Mammary epithelial cell (primary cell): ENCODE measurements at places on chromosomes 1 and 21.

GRCh38 chr1:234994436-234995295, 134.0 kb downstream of the TOMM20 start:
- no peak for DNase-seq

DNA sequence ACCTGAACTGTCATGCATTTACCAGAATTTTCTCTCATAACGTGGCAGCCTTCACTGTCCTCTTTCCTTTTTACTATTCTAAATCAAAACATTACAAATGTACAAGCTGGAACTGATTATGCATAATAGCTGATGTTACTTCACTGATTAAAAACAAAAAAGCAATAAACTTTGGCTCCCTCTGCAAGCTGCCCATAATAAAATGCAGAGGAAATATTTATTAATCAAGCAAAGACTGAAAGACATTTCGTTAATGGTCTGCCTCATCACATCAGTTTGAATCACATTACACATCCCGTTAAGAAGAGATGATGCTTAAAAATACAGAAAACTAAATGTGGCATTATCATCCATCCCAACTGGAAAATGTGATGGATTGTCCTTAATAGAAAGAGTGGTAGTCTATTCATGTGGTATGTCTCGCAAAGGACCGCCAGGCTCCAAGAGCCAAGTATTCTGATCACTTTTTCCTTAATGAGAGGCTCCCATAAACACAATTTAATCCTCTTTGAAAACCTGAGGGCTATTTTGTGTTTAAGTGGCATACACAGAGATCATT, 225.3 kb downstream of the RGS7 start:
- DNase-seq: no peak

- no peak for DNase-seq
Measured at GRCh38 chr1:194161591-194161990, 975.2 kb upstream of the B3GALT2 start.

DNA sequence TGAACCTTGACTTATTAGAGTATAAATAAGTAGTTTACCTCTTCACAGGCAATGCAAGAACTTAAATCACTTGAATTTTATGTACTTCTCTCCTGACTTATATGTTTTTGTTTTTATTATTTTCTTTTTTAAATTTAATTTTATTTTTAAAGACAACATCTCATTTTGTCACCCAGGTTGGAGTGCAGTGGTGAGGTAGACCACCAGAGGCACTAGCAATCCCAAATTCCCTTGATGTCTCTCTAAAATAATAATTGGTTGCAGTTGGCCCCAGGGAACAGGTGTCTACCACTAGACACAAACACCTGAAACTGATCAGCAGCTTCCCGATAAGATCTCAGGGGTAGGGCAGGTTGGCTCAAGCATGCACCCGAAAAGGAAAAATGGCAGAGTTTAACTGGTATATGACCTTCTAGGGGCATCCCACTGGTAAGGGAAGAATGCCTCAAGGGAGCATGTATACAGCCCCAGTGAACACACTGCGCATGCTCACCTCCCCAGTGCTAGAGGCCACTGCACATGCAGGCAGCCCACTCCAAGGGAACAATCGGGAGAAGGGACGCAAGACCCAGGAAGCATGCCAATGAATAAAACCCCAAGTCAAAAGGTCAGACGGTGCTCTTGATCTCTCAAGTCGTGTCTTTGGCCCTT, 14.6 kb downstream of the EXOC8 start:
- no peak for DNase-seq

GRCh38 chr1:101247404-101248287, 10.8 kb downstream of the S1PR1 start:
- DNase-seq: no peak

DNA sequence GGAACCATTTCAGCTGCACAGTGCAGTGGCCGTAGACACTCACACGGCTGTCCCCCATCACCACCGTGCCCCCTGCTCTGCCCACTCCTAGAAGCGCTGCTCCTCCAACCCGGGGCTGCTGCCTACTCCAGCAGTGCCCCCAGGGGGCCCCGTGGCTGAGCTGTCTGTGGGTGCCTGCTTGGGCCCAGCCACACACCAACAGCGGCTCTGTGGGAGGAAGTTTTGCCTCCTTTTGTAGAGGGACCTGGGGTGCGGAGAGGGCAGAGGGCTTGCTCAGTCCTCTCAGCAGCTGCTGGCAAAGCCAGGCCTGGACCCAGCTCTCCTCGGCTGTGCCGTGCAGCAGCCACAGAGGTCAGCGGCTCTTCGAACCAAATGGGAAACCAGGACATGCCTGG, 11.4 kb upstream of the LRRC3 start:
- DNase-seq: no peak

GRCh38 chr1:35931446-35932157, 697 bp downstream of the AGO3 start:
- DNase-seq: no peak

GRCh38 chr21:34642211-34643075, 26.4 kb upstream of the CLIC6 start:
- peak; percentile 54 for DNase-seq

DNA sequence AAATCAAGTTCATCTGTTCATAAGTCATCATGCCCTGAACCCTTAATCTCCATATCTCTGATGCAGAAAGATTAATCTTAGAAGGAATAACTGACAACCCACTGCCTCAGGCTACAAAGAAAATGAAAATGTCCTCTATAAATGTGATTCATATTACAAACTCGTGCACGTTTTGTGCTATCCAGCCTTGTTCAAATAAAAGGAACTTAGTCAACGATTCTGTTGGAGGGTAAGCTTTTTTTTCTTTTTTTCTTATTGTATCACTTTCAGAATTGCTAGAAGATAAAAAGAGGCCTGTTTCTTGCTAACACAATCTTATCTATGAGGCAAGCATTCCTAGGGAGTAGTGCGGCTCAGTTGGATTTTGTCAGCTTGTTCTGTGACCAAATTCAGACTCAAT, 228.4 kb downstream of the TM2D1 start:
- DNase-seq: peak; percentile 75

- DNase-seq: peak; percentile 9
Measured at GRCh38 chr1:75615613-75616435, 4.9 kb upstream of the SLC44A5 start.

- peak; percentile 17 for DNase-seq
Measured at GRCh38 chr1:68010090-68010489, 40.3 kb downstream of the DIRAS3 start.

GRCh38 chr1:183800449-183800848, 4.5 kb upstream of the RGL1 start:
- DNase-seq: no peak

GRCh38 chr1:73909043-73909562, 288.9 kb downstream of the LRRIQ3 start:
- no peak for DNase-seq

- DNase-seq: no peak
Measured at GRCh38 chr1:245133995-245134715, 20.6 kb upstream of the KIF26B start.

GRCh38 chr1:200512191-200512590, 102.4 kb upstream of the ZNF281 start:
- DNase-seq: peak; percentile 66

DNA sequence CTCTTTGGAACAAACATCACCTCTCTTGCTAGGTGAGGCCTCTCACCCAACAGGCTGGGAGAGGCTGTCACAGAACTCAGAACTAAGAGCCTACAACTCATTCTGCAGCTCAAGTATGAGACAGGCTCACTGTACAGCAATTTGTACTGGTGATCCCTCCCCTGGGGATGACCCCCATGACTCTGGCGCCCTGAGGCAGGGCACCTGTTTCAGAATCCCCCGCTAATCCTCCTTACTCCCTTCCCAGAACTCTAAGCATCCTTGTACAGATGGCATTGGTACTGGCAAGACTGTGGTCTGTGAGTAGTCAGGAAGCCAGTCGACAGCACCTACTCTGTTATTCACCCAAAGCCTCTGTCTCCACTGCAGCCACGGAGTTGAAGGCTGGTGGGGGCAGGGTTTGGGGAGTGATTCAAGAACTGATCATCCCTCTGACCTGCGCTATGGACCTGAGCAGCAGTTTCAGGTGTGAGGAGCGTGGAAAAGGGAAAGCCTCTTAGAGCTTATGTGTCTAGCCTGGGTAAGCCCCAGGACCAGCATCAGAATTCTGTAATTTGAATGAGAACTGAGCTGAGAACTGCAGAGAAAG, 655.5 kb downstream of the KIF26B start:
- DNase-seq: no peak

DNA sequence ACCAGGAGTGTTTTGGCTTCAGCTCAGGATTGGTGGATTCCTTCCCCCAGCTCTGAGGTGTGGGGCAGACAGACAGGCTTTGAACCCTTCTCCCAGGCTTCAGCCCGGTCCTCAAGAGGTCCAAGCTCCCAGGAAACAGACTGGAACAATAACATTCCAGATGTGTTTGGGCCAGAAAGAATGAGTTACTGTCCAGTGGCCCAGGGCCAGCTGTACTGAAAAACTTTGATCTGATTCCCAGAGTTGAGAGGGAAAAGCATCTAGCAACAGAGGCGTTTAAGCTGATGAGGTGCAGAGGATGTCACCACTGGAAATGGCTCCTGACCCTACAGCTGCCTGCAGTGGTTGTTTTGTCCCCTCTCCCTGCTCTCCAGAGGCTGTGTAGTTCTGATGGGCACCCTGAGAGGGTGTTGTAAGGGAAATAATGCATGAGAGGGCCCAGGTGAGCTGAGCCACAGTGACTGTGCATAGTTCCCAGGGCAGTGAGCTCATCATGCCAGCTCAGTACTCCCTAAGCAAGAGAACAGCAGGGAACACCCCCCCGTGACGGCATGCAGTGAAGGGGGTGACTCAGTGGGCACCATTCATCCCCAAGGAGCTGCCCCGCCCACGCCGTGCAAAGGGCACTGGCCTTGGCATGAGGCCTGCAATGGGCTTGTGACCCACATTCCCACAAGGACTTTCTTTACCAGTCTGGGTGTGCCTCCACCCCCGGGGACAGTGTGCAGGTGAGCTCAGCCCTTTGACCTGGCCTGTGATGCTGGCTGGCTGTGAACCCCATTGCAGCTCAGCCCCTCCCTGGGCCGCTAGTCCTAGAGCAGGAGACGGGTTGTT, 13.8 kb upstream of the SFN start:
- peak; percentile 100 for DNase-seq

- DNase-seq: no peak
Measured at GRCh38 chr1:216984536-216984935, 261.3 kb upstream of the ESRRG start.

DNA sequence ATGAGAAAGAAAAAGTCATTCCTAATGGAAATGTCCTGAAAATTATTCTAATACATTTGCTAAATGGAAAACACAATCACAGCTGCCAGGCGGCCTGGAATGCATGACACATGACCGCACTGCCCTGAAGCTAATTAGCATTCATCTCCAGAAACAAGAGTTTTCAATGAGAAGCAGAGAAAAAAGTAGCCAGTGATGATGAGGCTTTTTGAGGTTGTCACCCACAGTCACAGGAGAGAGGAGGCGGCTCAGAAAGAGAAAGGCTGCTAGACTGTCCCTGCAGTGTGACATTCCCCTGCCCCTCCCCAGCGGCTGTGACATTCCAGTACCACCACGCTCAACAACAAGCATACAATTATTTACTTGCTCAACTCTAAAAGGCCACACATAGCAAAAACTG, 122.9 kb upstream of the KRTAP19-8 start:
- peak; percentile 71 for DNase-seq

DNA sequence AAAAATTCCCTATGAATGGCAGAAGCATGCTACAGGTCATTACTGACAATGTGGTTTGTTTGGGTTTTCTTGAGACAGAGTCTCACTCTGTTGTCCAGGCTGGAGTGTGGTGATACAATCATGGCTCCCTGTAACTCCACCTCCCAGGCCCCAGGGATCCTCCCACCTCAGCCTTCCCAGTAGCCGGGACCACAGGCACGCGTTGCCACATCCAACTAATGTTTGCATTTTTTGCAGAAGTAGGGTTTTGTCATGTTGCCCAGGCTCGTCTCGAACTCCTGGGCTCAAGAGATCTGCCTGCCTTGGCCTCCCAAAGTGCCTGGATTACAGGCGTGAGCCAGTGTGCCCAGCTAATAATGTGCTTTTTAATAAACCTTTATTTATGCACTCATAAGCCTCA, 259.1 kb downstream of the NFIA start:
- no peak for DNase-seq

- no peak for DNase-seq
Measured at GRCh38 chr1:113124366-113124765, 51.4 kb downstream of the LRIG2 start.

DNA sequence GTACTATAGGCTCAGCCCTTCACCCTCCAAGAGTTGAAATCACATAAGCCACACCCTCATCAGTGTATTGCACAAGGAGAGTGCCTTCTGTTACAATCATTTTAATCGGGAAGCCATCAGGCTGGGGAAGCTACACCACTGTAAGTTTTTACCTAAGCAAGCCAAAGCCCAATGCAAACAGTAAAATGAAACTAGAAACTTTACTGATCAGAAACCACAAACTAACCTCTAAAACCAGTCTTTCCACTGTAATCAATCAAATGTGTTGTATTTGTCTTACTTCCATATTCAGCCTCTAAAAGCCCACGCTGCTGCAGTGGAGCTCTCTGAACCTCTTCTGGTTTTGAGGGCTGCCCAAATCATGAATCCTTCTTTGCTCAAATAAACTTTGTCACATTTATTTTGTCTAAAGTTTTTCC, 26.2 kb downstream of the CAPN8 start:
- peak; percentile 31 for DNase-seq

GRCh38 chr1:78553859-78554258, 63.1 kb downstream of the PTGFR start:
- no peak for DNase-seq

- DNase-seq: no peak
Measured at GRCh38 chr1:59967780-59968179, 41.2 kb upstream of the CYP2J2 start.

DNA sequence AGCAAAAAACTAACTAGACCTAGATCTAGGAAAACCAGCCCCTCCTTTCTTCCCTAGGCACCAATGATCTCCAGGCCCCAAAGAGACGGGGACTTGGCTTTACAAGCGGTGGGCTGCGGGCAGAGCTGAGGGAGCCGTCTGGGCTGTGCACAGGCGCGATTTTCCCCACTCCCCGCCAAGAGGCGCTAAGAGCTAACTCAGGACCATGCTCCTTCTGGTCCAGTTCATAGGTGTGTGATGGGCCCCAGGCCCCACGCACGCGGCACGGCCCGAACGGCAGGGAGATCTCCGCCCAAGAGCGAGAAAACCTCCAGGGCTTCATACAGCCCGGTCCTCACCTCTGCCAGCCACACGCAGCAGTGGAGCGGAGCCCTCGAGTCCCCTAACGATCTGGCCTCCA, 7.5 kb upstream of the GPR153 start:
- no peak for DNase-seq

GRCh38 chr1:211900441-211900840, 69.9 kb upstream of the LPGAT1 start:
- DNase-seq: no peak

- DNase-seq: no peak
Measured at GRCh38 chr1:150567341-150567716, 12.1 kb downstream of the MCL1 start.

GRCh38 chr1:177640687-177641086, 329.2 kb downstream of the SEC16B start:
- DNase-seq: no peak
